ENCODE measurements at places on chromosomes 3 and 15.

DNA sequence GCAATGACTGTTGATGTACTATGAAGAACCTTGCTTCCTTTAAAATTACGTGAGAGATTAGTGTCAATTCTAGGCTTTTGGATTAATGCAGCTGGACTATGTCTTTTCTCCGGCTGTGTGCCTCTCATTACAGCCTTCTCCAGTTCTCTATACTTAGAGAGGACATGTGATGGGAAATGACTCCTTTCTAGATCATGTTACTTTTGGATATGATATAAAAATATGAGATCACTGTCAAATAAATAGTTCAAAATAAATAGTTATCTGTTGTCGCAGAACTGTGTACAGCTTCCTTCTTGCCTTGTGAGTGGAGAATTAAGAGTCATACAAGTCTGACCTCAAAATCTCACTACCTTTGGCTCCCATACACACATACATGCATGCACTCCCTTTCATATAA, 592.4 kb downstream of the DIPK2A start:
- DNase-seq, result no peak

DNA sequence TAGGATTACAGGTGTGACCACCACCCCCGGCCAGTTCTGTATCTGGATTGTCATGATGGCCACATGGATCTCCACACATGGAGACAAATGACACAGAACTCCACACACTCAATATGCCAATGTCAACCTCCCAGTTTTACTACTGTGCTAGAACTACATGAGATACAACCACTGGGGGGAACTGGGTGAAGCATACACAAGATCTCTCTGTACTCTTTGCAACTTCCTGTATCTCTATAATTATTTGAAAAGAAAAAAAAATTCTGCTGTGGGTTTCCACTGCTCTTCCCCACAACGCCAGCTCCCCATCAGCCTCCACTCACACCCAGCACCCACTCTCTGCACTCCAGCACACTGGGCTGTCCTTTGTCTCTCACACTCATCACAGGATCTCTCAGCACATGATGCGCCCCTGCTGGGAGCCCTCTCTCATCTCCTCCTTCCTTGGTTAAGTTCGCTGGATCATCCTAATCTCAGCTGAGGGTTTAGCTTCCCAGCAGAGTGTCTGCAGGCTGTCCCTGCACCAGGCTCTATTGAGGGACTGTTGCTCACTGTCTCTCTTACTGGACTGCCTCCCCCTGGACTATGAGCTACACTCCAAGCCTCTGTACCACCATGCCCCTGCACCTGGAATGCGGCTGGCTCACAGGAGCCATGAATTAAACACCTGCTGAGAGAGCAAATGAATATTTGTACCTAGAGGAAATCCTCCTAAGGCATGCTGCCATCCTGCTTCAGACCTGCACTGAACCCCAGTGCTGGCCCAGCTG, 10.7 kb upstream of the RAB43 start:
- no peak for DNase-seq

GRCh38 chr3:149448331-149448831, 26.1 kb upstream of the TM4SF4 start:
- no peak for DNase-seq

DNA sequence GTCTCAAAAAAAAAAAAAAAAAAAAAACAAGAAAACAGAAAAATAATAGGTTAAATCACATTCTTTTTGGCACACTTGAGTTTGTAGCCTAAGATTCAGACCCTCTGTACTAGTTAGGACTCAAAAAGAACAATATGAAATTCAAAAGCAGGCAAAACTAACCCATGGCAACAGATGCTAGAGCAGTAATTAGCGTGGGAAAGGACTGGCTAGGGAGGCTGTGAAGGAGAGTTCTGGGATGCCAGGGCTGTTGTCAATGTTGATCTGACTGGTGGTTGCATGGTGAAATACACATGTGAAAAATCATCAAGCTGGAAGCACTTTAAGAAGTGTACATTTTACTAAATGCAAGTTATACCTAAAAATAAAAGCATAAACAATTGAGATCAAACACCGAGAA, 35.6 kb downstream of the KLHL6 start:
- no peak for DNase-seq

DNA sequence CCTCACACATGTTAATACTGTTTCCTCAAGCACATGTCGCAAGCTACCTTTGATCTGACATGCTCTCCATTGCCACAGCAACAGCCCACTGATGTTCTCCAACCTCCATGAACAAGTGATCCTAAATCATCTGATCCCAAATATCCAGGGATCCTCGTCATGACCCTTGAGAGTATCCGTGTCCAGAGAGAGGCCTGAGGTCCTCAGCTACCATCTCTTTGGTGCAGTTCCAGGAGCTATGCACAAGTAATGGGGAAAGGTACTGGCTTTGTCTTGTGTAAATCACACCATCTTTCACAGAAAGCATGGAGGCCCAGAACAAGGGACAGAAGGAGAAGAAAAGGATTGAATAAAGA, 2.4 kb downstream of the GCSAM start:
- no peak for DNase-seq

- DNase-seq, result no peak
These were observed 81.5 kb downstream of the TJP1 start for GRCh38 chr15:29740692-29741311.

DNA sequence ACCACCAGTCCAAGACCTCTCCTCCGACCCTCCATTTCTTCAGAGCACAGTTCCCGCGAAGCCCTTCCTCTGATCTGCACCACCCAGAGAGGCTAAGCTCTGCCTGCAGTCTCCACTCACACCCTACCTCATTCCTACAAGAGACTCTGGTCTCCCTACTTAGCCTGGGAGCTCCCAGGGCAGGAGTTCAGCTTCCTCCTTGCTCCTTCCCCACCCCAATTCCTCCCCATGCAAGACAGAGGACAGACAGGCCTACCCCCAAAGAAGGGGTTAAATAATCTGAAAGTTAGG, 12.6 kb upstream of the VIPR1 start:
- DNase-seq, result no peak

- no peak for DNase-seq
These were observed 11.4 kb upstream of the ATP2B2 start for GRCh38 chr3:10516544-10517452.

DNA sequence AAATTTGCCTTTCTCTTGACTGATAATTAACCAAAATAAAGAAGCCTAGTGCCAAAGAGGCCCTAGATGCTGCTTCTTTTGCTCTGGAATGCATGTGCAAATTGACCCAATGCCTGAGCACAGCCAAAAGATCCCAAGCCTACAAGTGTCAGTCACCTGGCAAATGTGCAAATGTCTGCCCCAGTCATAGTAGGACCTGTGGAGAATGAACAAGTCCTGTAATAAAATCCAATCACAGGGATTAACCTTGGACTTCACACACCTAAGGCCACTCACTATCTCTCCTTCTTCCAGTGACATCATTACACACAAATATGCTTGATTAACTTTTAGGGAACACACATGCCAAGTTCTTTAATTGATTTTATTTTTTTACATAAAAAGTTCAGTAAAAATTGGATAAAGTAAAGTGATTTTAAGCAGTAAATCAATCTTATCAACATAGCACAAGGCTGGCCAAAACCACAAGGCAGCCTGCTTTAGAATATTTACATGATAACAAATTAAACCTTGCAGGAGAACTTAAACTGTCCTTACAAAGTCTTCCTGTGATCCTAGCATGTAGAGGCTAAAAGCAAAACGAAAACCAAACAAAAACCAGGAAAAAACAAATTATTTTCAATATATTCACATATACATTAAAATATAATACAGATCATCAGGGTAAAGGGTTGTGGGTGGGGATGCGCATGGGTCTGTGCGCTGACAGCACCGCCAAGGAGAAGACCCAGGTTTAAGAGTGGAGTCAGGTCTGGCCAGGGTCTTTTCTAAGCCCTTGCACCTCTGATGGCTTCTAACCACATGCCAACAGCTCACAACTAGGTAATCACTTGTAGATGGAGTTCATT, 36.8 kb downstream of the NBEAL2 start:
- no peak for DNase-seq

DNA sequence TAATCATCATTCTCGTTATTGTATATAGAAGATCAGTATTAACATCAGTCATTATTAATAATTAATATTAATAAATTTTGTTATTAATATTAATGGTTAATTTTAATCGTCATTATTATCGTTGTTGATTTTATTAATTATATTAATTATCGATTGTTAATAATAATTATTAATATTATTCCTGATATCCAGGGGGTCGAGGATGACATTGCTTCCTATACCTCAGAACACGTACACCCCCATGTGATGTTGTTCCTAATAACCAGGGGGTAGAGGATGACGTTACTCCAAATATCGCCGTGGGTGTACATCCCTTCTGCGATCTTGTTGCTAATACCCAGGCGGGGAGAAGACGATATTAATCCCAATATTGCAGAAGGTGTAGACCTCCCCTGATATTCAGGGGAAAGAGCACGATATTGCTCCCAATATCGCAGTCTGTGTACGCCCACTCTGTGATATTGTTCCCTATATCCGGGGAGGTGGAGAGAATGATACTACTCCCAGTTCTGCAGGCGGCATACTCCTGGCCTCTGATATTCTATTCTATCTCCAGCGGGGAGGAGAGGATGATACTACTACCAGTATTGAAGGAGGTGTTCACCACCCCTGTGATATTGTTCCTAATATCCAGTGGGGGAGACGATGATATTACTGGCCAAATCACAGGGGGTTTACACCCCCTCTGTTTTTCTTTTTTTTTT, 22.3 kb upstream of the BMF start:
- no peak for DNase-seq

DNA sequence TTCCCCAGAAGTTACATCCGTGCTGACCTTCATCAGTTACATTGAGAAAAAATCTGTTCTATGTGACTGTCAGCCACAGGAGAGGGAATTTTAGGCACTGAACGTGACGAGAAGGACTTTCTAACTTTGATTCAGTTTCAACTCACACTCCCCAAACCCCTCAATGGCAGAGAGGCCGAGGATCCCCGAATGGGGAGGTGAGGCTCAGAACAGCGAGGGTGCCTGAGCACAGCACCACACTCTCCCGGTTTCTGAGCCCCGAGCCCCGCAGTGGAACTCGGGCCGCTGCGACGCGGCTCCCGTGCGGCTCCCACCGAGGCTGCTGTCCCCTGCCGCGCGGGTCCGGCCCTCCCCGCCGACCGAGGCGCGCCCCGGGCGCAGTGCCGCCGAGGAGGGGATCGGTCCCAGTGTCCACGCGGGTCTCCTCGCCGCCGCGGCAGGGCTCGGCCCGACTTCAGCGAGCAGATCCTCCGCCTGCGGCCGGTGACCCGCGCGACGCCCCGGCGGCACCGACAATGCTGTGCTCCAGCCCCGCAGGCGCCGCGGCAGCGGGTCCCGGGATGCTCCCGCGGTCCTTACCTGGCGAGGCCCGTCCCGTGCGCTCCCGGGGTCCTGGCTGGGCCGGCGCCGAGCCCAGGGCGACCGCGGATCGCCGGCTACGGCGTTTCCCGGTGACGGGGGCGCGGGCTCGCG, 439 bp downstream of the CTXND1 start:
- DNase-seq, result no peak

DNA sequence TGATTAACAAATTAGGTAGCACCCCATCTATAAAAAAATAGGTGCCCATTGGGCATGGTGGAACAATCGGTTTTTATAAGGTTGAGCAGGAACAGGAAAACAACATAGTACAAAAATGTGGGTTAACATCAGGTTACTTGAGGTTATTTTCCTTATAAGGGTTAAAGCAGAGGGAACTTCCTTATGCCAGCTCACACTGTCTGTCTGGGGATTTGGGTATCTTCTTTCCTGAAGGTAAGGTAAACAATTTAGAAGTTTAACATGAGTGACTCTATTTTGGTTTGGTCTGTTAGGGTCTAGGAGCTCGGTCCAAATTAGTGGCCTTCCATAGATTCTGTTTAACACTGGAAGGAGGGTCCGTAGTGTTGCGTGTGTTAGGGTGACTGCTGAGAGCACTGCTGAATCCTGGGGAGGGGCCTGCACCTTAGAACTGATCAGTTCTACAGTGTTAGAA, 14.7 kb downstream of the CHD2 start:
- no peak for DNase-seq

DNA sequence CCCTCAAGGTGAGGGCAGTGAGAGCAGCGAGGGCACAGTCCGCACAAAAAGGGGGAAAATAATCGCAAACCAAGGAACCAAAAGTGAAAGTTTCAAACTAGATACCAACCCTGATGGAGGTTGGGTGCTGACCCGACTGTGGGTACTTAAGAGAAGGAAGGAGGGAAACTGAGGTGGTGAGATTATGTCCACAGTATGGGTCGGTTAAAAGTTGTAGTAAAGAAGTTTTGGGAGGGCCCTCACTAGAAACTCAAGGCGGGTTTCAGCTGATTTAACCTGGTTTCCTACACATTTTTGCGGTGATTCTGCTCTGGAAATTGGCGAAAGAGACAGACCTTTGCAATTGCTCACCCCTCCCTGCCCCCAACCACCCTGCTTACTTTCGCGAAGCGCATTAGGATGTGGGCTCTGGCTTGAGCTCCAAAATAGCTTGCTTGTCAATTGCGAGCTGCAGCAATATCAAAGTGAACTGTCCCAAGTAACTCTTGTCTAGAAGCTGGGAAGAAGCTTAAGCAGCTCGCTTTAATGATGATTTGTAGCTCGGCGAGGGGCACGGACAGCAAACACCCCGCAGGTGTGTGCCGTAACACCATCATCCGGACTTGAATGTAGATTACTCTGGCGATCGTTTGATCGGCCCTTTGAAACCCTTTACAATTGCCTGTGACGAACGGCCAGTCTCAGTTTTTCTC, 15.8 kb downstream of the SOX2 start:
- DNase-seq, result no peak

DNA sequence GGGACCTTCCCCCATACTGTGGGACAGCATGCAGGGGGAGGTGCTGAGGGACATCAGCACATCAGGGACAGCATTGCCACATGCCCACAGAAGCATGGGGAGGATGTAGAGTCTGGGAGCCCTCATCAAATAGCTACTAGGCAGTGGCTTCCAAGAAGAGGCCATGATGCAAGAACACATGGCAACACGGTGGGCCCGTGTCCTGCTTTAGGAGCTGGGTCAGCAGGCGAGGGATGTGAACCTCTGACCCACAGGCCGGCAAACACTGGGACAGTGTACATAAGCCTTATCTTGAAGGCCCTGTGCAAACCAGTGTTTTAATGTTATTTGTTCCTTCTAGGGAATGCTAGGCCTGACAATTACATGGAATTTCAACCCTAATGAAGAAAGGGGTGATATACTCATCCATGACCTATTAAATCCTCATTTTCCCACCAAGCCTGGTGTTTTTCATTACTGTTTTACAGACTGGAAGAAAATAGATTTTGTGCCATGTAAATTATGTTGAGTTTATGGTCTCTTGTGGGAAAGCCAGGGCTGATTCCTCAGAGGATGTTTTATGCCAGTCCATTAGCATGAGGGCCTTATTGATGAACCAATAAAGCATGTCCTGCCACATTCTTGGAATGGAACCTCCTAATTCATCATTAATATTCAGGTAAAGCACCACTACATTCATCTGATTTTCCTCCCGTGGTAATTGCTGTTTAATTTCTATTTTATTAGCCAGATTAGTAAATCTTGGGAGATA, 61.7 kb upstream of the SLC25A26 start:
- no peak for DNase-seq

DNA sequence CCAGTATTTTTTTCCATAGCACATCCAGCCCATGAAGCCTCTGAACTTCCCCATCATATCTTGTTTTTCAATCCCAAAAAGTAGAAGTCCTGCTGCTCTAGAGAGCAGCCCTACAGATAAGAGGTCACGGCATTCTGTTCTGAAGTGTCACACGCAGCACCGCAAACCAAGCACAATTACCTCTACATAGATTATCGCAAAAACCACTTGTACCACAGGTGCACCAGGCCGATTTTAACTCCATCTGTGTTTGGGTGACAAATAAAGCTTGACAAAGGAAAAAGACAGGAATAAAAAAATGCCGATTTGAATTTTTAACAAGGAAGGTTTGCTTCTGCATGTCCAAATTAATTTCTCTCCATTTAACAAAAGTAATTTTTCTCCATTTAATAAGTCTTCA, 113.7 kb downstream of the MYO5A start:
- DNase-seq, result no peak

All from thoracic aorta (tissue), 2 donors.